ENCODE measurements at places on chromosomes 7 and 10.

DNA sequence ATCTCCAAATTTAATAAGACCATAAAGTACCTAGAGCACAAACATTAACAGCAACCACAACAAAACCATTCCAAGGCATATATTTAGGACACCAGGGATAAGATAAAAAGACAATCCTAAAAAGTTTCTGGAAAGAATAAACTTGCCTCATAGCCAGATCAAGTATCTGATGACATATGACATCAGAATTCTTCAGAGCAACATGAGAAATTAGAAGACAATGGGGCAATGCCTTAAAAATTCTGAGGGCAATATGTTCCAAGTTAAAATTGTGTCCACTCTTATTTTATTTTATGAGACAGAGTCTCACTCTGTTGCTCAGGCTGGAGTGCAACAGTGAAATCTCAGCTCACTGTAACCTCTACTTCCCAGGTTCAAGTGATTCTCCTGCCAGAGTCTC is 2.8 kb downstream of the EFCAB10 start:
- DNase-seq, result no peak

DNA sequence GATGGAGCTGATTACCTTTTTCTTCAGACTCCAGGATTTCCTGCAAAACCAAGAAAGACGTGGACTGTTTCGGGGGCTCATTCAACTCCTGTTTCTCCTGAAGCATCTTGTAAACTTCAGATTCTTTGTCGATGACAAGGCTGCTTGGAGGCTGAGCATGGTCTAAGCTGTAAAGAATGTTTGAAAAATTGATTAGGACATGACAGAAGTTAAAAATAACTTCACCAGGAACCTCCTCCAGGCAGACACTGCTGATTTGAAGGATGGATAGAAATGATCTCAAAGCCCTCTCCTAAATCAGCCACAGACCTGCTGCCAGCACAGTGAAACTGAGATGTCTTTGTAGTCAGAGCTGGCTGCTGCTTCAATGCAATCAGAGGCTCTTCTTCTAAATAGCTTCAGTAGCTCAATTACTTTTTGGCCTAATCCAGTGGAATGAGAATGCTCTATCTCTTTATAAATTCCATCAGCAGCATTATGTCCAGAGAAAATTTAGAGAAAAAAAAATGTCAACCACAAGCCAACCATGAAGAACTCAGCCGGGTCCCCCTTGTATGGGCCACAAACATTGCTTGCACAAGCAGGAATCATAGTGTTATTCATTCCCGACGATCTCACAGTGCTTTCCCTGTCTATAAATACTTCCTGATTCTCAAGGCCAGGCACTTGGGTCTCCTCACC is 43.5 kb downstream of the PDLIM1 start:
- DNase-seq, result no peak

DNA sequence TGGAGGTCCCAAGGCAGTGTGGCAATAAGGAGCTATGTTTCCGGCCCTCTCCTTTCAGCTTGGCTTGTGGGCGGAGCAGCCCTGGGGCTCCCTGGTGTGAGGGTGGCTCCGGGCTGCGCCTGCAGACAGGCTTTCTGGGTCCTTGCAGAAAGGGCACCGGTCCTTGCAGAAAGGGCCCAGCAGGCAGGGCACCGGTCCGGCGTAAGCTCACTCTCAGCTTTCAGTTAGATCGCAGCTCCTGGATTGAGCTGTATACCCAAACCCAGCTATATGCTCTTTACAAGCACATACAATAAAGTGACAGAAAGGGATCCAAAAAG is 293.8 kb upstream of the SHH start:
- no peak for DNase-seq

DNA sequence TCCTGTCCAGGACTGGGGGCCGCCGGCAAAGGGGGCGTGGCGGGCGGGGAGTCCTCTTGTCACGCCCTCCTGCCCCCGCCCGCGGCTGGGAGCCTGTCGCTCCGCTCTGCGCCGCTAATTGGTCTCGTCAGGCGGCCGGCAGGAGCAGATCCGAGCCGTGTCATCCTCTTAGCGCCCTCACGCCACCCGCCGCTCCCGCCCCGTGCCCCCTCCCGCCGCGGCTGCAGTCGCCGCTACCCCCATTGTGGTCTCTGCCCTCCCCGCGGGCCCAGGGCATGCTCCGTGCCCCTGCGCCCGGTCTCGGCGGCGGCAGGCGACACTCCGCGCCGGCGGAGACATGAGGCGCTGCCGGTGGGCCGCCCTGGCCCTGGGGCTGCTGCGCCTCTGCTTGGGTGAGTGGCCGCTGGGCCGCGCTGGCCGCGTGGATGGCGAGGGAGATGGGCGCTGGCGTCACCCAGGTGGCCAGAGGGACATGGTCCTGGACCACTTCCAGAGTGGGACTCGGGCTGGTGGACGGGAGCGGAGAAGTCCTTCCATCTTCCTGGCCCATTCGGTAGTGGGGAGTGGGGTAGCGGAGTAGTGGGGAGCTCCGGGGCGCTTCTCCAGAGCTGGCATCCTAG is at the start of gene CDHR1:
Gene CDHR1, plus strand, starts transcription at position 114 of the 620 bp plus-strand sequence. Its CDS starts 224 bp downstream, at position 338.
- DNase-seq, result peak; percentile 89

GRCh38 chr10:74071157-74071556 is 73.2 kb downstream of the VCL start:
- DNase-seq, result no peak
